Left renal cortex interstitium (tissue), 4 donors: ENCODE measurements at places on chromosomes 1 and 21.

DNA sequence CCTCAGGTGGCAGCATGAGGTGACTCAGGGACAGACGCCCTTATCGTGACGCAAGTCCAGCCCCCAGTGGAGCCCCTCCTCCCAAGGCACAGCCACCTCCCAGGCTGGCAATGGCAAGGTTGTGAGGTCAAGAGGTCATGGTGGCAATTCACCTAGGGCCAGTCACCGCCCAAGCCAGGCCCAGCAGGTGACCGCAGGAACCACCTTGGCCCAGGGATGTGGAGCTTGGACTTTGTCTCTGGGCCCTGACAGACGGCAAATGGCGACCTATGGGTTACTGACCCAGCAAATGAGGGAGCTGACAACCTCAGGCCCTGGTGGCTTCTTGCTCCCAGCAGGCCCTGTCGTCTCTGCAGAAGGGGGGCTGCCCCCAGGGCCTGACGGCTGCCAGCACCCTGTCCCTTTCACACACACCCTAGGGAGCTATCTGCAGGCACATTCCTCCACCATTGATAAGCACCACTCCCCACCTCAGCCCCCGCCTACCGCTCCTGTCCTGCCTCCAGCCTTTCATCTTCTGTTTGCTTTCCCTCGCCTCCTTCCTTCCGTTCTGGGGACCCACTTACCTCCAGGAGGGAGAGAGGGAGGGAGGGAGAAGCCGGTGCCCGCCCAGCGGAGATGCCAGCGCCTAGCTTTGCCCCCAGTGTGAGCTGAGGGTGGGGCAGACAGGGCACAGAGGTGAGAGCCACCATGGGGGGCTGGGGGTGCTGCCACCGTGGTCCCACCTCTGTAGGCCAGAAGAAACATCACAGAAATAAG is 12.1 kb downstream of the EPHA2 start:
- no peak for DNase-seq

DNA sequence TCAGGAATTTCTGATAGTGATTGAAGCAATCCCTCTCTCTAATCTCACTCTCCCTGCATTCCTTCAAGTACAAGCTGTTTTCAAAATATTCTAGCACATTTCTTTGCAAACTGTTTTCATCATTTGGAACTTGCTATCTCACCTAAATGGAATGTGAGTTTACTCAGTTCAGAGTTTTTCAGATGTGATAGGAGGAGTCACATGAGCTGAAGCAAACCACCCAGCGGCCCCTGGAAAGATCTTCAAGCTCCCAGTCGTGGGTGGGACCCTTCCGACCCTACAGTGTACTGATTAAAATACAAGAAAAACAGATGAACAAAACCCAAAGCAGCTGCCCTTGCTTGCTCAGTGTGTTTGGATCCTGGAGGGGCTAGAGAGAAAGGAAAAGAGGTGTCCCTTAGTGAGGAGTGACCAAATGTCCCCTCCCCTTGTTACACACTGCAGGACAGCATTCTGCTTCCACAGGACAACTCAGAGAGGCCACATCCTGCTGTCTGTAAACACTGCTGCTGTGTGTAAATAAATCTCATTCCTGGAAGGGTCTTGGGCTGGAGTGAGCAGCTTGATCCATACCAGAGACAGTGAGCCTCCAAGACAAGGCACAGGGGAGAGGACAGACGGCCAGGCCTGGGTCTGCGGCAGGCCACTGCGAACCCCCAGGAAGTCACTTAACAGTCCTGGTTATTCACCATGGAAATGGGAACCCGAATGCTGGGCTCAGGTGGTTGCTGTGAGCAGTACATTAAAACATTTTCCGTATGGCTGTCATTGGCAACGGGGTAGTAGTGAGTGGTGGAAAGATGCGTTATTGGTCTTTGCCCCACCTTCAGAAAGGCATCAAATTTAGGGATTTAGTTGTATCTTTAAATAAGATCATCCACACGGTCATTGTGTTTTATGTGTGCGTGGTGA is 229.2 kb downstream of the RHOU start:
- DNase-seq = no peak

DNA sequence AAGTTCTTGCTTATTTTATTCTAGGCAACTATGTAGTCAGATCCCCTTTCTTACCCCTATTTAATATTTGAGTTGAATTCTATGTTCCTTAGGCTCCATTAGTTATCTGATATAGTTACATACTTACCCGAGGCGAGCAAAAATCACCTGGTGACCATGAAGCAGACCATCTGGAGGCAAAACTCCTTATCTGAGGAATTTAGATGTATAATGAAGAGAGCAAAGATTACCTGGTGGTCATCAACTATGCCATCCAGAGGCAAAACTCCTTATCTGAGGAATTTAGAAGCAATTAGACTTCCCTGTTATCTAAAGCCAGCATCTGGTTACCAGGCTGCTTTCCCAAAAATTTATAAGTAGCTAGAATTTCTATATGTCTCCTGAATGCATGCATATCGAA is 129.9 kb downstream of the PATJ start:
- no peak for DNase-seq

DNA sequence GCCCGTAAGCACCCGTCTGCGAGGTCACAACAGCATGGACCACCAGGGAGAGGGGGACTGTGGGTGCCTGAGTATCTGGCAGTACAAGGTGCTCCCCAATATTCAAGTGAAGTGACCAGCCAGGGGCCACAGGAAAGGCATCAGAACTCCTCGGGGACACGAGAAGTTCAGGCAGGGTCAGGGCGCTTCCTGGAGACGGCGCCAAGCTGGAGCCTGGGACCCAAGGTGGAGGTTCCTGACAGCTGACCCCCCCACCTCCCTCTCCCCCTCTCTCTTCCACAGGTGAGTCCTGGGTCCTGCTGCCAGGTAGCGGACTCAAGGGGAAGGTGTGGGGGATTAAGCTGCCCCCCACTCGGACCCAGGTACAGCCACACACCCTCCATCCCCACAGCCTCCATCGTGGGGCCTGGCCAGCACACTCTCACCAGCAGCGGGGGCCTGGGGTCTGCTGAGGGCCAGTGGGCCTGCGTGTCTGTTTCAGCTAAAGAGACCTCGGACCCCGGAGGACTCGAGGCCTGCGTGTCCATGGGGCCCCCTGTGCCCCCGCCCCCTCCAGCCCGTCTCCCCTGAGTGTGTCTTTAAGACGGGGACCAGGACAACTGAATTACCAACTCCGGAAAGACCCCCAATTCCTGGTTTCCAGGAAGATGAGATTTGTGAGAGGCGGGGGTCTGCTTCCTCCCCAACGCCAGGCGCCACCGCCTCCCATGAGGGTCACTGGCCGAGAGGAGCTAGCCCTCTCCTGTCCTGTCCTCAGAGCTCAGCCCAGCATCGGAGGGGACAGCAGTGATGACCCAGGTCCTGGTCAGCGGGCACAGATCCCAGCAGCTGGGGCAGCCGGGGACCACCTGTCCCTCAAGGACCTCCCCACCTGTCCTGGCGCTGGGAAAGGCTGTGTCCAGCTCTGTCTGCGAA is 6.2 kb downstream of the TNFRSF18 start:
- DNase-seq = no peak

DNA sequence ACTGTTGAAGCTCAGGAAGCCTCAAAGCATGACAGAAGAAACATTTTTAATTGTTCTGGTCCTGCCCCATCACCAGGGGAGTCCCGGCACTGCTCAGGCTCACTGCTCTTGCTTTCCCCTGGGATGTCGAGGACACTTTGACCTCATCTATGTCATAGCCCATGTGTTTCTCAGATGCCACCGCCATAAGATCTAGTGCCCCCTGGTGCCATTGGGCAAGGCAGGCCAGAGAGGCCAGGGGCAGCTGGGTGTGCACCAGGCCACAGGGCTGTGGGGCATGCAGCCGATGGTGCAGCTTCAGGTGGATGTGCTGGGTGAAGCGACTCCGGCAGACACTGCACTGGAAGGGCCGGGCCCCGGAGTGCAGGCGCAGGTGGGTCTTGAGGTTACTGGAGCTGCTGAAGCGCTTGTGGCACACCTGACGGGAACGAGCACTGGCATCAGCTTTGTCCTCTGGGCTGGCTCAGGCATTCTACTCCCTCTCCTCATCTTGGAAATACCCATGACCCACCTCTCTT is 7.7 kb upstream of the CRYBG2 start:
- no peak for DNase-seq

DNA sequence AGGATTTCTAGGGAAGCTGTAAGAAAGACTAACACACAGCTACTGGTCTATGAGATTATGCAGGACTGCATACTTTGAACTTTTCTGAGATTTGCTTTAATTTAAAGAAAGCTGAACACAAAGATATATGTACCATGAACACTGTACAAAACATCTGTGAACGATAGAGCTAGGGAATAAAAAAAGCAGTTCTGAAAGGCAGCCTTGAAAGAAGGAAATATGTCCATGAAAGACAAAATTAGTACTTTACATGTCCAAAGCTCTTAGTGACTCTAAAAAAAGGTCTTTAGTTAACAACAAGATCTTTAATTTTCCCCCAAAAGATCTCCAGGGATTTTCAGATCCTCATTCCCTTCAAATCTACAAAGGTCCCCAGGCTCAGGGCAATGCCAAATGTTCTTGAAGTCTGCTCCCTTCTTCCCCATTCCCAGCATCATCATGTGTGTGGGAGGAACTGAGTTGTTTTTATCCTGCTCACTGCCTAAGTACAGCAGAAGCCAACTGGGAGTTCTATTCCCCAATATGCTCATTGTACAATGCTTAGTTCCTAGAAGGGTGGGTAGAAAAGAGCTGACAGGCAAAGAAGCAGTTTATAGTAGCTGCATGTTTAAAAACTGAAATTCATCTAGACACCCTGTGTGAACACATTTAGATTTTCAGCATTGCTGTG is 60.1 kb upstream of the PTCH2 start:
- no peak for DNase-seq

DNA sequence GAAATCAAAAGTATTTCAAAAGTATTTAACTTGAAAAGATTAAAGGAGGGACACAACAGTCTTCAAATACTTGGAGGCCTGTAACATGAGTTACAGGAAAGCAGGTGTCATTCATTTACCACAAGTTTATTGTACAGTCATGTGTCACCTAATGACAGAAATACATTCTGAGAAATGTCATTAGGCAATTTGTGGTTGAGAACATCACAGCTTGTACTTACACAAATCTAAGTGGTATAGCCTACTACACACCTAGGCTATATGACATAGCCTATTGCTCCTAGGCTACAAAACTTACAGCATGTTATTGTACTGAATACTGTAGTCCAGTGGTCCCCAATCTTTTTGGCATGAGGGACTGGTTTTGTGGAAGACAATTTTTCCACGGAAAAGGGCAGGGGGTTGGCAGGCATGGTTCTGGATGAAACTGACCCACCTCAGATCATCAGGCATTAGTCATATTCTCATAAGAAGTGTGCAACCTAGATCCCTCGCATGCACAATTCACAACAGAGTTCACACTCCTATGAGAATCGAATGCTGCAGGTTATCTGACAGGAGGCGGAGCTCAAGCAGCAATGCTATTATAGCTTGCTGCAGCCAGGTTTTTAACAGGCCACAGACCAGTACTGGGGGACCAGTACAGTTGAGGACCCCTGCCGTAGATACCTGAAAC is 25.0 kb upstream of the PHTF1 start:
- no peak for DNase-seq

GRCh38 chr1:201535046-201535918 is 3.6 kb upstream of the NAV1 start:
- no peak for DNase-seq

- DNase-seq = no peak
Measured at GRCh38 chr1:167499664-167500101, 18.6 kb downstream of the CD247 start.

DNA sequence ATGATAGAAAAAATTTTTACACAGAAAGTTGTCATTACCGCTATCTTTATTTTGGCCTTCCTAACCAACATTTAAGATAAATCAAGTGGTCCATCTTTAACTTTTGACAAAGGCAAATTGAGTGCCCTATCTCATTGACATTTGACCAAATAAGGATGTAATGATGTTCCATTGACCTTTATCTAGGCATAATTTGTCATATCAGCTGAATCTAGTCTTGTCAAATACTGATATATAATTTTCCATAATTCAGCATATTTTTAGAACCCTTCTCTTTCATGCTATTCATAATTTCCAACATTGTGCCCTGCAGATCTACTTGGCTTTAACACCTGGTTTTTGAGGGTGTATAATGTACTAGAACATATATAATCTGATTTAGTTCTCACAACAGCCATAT is 63.8 kb downstream of the XCL1 start:
- no peak for DNase-seq

DNA sequence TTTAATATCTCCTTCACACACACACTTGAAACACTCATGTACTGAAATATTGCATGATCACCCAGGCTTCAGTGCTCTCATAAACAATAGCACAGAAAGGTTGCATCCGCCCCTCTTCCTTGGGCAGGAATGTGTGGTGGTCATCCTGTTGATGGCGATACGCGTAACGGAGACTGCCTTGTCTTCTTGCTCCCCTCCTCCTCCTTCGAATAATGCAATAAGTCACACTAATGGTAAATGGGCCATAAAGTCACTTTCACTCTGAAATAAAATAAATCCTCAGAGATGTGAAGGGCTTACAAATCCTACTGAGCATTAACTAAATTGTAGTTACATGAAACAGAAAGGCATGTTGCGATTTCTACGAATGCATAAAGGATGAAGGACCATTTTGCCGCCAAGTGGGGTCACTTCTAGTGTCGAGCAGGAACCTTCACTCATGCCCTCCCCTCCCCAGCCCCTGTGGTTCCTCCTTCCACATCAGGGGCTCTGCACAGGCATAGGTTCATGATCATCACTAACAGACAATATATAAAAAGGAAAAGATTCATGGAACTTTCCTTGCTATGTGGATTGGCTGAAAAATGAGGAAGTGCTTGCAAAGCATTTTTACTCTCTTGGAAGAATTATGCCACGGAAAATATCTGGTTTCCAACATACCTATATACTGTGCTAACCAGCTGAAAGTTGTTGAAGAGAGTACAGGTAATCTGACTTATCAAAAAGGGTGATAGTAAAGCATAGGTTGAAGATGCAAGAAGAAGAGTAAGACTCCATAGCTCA is 1.2 kb upstream of the PGBD5 start:
- no peak for DNase-seq

- DNase-seq = no peak
Measured at GRCh38 chr1:44720281-44720680, 10.7 kb downstream of the RNU5D-1 start.

- peak; percentile 25 for DNase-seq
Measured at GRCh38 chr1:9129266-9130041, 552 bp upstream of the GPR157 start.

DNA sequence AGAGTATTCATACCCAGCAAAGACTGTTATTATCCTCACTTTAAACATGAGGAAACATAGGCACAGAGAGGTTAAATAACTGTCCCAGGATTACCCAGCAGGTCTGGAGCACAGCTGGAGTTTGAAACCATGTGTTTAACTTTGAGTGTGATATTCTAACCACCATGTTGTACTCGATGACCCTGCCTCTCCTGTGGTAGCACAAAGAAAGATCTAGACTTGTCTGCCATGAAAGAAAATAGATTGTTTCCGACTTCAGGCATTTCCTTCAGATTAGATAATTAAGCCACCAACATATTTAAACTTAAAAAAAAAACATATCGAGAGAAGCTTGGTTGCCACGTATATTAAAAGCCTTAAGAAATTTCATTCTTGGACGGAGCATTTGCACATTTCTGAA is 104.6 kb upstream of the RUNX1 start:
- DNase-seq = no peak
